ENCODE measurements at places on chromosomes 5 and 9. TPM values are rescaled to one million over a fixed set of nuclear protein-coding genes. Genes with fewer than 3 reads are reported as not detected.

- DNase-seq, result no peak
Measured at GRCh38 chr5:14718778-14719177, 54.3 kb downstream of the OTULIN start.

DNA sequence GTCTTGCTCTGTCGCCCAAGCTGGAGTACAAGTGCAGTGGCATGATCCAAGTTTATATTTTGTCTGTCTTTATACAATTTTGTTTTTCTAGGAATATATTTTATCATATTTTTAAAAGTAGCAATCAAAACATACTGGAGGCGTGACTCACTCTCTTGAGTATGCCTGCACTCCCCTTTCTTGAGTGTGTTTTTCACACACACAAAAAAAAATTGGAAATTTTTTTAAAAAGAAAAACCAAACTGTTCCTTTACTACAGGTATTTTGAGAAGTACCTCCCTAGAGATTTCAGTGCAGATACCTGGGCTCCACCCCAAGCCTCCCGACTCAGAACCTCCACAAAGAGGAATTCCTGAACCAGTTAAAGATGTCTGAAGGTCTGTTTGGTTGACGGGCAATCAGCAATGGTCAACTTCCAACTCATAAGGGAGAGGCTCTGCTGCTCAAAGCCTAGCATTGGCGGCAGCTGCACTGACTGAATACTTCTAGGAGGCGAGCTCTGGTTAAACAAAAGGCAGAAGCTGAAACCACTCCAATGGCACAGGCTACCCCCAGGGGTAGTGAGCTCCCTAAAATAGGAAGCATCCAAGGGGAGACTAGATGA, 27.4 kb downstream of the PDE6A start:
- no peak for DNase-seq

- DNase-seq, result no peak
Measured at GRCh38 chr9:18045326-18045725, 428.6 kb upstream of the ADAMTSL1 start.

DNA sequence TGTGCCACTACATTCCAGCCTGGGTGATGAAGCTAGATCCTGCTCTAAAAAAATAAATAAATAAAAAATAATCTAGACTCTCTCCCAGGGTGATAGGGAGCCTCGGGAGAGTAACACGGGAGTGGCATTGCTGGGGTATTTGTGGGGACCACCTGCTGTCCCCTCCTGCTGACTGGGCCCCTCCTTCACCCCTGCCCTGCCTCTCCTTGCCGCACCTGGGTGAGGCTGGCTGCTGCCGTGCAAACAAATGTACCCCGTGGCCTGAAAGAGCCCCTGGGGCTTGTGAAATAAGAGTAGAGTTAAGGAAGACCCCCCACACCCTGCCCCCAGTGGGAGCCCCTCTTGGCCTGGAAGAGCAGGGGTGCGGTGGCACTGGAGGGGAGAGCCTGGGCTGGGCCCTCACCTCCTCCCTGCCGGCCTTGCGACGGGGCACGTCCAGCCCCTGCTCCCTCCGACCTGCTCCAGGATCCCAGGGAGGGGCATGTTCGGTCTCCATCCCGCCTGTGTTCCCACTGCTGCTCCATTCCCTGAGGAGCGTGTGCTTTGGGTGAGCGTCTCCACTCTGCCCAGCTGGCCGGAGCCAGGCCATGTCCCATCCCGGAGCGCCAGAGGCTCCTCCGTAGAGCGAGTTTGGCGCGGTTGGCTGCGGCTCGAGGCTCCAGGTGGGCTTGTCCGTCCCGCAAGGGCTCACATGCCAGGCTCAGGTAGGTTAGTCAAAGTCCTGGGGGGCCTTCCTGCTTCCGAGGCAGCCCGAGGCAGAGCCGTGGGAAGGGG, 75.0 kb upstream of the RNU6ATAC start:
- DNase-seq, result no peak

- DNase-seq, result no peak
Measured at GRCh38 chr9:92633614-92634278, 36.2 kb downstream of the IPPK start.

- DNase-seq, result no peak
Measured at GRCh38 chr5:136046246-136046645, 17.5 kb downstream of the TGFBI start.

- DNase-seq, result no peak
Measured at GRCh38 chr5:312845-313244, 8.7 kb upstream of the AHRR start.

DNA sequence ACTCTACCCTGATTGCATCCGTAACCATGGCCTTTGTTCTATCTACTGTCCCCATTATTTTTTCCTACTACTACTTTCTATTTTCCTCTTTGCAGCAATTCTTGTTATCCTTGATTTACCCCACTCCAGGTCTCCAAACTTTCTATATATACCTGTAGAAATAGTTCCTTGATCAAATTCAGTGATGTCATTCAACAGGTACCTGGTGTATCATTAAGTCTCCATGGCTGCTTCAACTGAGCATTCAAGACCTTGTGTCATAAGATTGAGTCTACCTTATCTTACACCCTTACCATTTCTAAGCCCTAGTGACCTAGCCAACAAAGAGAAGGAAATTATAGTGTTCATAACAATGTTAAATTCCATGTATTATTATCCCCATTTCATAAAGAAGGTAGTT, 35.8 kb upstream of the ZNF608 start:
- no peak for DNase-seq

TAF1L gene
- 0.10 TPM for polyA plus RNA-seq

GPR21 gene
- 0.62 TPM for polyA plus RNA-seq

C5 gene
- polyA plus RNA-seq, result 19.5 TPM
